ENCODE measurements at places on chromosomes 2 and 18.
A peak's percentile ranks its signal among the peaks of the same experiment; 100 is the strongest.

GRCh38 chr2:46126571-46126970, 170.6 kb upstream of the EPAS1 start:
- DNase-seq = no peak

GRCh38 chr2:164510895-164511294, 110.4 kb downstream of the GRB14 start:
- no peak for DNase-seq

DNA sequence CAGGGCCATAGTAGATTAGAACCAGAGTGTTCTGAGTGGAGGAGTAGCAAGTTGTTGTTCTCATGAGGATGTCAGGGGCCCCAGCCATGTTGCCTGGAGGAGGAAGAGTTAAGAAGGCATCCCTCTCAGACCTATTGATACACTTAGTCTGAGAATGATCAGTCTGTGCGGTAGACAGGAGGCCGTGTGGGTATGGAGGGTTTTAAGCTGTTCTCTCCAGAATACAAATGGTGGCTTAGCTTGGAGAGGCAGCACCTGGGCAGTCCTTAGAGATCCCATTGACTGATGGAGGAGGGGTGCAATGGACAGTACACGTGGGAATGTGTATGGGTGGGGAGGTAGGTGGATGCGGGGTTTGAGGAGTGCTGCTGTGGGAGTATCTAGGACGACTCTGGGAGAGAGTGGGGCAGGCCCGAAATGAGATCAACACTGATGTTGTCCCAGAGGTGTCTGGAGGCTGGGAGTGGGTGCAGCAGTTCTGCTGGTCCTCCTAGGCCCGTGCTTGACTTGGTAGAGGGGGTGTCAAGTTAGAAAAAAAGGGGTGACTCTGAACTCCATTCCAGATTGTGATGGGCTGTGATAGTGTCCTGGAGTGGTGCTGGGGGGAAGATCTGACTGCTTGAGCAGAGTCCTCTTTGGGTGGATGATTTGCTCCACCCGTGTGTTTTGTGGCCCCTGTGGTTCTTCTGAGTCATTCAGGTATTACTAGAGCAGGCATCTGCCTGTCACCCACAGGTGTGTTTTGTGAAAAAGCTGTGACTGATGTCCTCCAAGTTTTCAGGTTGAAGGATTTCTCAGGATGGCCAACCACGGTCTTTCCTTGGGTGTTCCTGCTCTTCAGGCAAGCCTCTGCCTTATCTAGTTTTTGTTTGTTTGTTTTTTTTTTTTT, 44.7 kb downstream of the C2orf42 start:
- no peak for DNase-seq

DNA sequence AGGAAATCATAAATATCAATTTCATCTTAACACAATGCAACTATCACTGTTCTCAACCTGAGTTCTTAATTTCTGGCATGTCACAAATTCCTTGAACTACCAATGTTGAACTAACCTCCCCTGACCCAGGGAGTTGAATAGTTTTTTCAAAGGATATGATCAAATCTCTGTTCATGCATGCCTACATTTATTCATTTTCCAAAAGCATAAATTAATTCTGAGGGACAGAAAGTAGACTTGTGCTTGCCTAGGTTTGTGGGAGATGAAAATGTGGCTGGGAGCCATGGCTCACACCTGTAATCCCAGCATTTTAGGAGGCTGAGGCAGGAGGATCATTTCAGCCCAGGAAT, 175.7 kb downstream of the TGIF1 start:
- DNase-seq = no peak

- no peak for DNase-seq
These were observed 414.6 kb downstream of the DLGAP1 start for GRCh38 chr18:4040391-4041092.

GRCh38 chr18:44453505-44453904, 227.2 kb upstream of the SETBP1 start:
- no peak for DNase-seq

GRCh38 chr2:111975819-111976218, 77.4 kb downstream of the MERTK start:
- no peak for DNase-seq

GRCh38 chr2:102143450-102143985, 972 bp downstream of the IL1R1 start:
- no peak for DNase-seq

- no peak for DNase-seq
These were observed 614.2 kb upstream of the CDH2 start for GRCh38 chr18:28791101-28791500.

- DNase-seq = no peak
These were observed 293.1 kb downstream of the SLC8A1 start for GRCh38 chr2:40158781-40159180.

DNA sequence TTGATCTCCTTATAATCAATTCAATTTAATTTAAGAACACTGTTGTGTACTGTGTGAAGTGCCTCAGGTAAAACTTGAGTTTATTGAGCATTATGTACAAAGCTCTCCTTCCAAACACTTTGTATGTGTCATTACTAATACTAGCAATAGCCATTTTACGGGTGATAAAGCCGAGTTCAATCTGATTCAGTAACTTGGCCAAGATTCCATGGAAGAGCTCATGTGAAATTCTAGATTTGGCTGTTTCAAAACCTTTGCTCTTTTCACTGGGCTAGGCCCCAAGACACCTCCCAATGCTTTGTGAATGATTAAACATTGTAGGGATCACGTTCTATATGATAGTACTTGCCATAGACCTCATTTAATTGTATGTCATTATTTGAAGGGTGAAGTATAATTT, 8.9 kb upstream of the NFE2L2 start:
- DNase-seq = no peak

DNA sequence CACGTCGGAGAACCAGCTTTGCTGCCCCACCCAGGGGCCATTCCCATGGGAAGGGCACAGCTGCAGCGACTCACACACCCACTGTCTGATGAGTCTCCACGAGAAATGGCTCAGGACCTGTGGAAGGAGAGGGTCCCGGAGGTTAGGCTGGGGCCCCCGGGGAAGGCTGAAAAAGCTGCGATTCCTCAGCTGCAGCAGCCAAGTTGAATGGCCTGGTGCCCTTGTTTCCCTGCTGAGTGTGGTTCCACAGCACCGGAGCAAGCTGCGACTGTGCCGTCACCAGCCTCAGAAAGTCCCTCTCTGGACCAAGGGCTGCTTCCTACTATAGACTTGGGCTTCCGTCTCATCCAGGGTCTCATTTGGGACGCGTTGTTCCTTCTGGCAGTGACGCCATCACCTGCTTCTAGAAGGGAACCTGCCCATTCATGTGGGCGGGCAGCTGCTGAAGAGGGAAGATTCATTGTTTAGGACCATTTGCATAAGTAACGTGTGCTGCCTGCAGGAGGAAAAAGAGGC, 180.2 kb downstream of the INHBB start:
- DNase-seq = no peak

GRCh38 chr18:8443505-8443904, 165.7 kb upstream of the RAB12 start:
- DNase-seq = no peak

GRCh38 chr2:127859712-127860085, 1.7 kb upstream of the POLR2D start:
- peak; percentile 60 for DNase-seq

GRCh38 chr2:32355976-32356680, 695 bp upstream of the BIRC6 start:
- DNase-seq = no peak

DNA sequence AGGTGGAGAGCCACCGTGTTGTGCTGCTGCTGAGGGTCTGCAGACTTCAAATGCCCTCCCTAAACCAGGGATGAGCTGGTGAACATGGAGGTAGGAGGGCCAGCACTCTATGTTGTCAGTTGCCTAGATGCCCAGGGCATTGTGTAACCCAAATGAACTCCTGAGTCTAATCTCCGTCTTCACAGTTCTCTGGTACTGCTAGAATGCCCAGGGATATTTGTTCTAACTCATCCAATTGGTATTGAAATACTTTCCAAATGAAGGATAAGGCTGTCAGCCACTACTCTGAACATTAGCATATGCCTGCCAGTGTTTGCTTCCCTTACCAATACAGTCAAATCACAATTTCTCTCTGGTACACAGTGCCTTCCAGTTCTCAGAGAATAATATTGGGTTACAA, 492.6 kb downstream of the SLC4A3 start:
- no peak for DNase-seq

- DNase-seq = peak; percentile 73
These were observed at the start of gene AFF3 for GRCh38 chr2:100142393-100142792. Gene AFF3 (minus strand): TSS chr2:100142590. CDS start chr2:100104454, 38,136 bp downstream.

DNA sequence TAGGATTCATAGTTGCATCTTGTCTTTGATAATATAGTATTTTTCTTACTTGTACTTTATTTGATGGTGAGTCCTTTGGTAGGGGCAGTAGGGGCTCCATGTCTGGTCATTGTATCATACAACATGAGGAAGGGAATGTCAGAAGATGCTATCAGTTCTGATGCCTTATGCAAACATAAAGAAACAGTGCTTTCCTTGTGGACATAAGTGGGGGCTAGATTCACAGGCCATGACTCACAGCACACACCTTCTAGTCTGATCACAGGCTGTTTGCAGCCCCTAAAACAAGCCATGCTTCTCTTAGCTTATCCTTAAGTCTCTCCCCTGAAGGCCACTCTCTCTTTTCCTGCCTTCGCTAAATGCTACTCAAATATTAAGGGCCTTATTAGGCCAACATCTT, 10.7 kb upstream of the SLC14A1 start:
- no peak for DNase-seq

DNA sequence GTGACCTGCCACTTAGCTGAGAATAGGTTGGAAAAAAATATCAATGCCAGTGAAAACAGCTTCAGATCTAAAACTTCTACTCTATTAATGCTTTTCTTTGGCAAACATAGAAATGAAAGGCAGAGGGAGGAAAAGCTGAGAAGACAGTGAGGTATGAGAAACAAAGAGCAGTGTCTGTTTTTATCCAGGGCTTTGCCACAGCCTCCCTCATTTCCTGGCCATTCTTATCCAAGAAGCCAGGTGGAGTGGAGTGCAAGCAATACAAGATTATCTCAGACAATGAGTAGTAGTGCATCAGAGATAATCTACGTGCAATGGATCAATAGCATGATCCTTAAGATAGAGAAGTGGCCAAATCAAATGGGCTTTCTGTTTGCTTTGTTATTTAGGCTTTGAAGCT, 808.7 kb upstream of the PIK3C3 start:
- no peak for DNase-seq

- DNase-seq = no peak
These were observed 167.2 kb upstream of the SERTAD2 start for GRCh38 chr2:64820901-64821300.

- peak; percentile 65 for DNase-seq
These were observed 81.5 kb downstream of the NRP2 start for GRCh38 chr2:205763708-205764211.

DNA sequence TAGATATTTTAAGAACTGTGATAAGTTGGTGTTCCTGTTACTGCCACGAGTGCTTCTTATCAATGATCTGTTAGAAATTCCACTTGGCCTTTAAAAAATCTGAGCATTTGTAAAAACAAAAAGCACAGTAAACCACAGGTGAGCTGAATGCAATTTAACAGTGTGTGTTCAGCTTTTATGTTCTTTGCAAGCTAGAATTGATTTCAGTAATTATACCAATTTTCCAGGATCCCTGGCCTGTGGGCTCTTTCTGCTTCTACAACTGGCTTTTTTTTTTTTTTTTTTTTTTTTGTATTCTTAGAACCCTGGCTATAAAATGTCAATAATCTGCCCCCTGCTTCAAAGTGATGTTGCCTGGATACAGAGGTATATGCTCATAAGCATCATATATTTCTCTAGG, 548.5 kb upstream of the SLC8A1 start:
- no peak for DNase-seq

- DNase-seq = no peak
These were observed 147.1 kb downstream of the GALNT1 start for GRCh38 chr18:35728676-35729075.

- no peak for DNase-seq
These were observed 26.2 kb upstream of the PID1 start for GRCh38 chr2:229297247-229297646.

DNA sequence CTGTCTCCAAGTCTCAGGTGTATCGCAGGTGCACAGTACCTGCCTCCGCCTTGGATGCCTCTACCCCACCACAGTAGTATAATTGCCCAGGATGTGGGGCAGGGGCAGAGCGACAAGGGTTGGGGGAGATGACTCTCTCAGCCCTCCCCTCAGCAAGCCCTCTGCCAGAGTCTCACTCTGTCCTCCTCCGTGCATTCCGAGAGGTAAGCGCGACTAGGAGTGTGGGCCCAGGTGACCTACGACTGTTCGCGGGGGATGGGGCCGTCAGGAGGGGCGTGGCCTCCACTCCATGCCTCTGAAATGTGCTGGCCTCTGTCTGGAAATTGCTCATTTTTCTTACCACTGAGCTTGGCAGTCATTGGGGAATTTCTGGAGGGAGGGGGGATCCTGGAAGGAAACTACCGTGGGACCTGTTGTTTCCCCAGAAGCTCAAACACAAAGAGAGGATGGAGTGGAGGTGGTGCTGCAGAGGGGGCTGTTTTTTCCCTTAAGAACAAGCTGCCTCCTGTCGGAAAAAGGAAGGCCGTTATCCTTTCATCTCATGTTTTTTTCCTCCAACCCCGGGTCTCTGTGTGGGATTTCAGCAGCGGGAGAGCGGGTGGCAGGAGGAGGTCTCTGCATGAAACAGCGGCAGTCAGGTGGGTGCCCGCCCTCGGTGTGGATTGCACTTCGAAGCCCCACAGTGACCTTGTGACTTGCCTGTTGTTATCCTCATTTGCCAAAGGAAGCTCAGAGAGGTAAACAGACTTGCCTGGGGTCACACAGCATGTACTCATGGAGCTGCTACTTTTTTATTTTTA, 13.0 kb upstream of the RALB start:
- no peak for DNase-seq

DNA sequence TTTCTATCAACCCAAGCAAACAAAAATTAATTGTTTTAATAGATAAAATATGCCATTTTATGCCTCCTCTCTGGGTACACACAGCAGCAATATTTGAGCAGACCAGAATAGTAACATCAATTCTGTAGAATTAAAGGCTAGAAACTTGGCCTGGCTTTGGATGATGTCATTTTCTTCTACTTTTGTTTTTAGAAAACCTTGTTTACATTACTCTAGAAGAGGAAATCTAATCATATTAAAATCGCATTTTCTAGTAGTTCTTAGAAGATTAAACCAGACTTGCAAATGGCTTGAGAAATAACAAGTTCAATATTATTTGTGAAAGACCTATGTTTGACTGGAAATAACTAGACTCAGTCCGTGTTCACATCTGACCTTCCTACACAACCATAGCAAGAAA, 102.3 kb upstream of the RFX8 start:
- DNase-seq = no peak

GRCh38 chr2:41294331-41294730, 753.5 kb upstream of the PKDCC start:
- no peak for DNase-seq

DNA sequence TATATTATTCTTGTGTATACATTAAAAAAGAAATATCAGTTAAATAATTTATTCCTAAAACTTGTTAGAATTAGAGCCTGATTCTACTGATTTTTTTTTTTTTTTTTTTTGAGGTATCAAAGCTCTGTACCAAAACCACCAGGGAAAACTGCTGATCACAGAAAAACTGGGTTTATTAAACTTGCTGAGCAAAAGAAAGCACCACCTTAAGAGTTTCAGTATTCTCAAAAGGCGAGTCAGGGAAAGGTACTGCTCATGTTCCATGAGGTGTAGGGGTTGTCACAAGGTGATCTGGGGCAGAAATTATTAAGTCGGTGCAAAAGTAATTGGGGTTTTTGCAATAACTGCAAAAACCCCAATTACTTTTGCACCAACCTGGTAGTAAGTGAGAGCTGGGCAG, 51.7 kb upstream of the KLF7 start:
- DNase-seq = no peak

- DNase-seq = peak; percentile 72
These were observed 8.8 kb downstream of the RALB start for GRCh38 chr2:120261387-120262006.

GRCh38 chr2:98467652-98468051, 23.0 kb downstream of the INPP4A start:
- DNase-seq = no peak

- DNase-seq = no peak
These were observed 6.7 kb upstream of the CTDSP1 start for GRCh38 chr2:218392891-218393462.
